Esophagus muscularis mucosa (tissue), 4 donors: ENCODE measurements at places on chromosomes 6 and 20. TPM values are rescaled to one million over a fixed set of nuclear protein-coding genes. Genes with fewer than 3 reads are reported as not detected.

The SPATA2 gene
- 4.0 TPM for total RNA-seq

DNA sequence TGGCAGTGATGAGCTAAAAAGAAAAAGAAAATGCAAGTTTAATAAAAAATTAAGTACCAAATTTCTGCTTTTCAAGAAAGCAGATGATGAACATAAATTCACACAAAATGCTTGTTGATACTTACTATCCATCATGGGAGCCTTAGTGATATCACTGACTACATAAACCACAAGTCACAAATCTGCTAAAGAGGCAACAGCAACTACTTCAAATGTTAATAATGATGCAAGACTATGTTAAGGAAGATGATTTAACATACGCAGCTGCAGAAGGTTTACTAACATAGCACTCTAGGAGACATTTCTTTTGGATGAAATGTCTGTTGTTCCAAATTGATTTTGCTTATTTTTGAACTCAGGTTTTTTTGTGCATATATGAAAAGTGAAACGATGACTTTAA, 18.6 kb downstream of the FYN start:
- H3K27ac ChIP-seq, result no peak overlapping the region
- peaks cover 54% of the 10 kb centered on the region for H3K4me1 ChIP-seq
- no peak overlapping the region for H3K4me3 ChIP-seq

- no peak for DNase-seq
- H3K4me3 ChIP-seq, result no peak overlapping the region
- H3K36me3 ChIP-seq, result no peaks in the 10 kb centered on the region
- H3K4me1 ChIP-seq, result no peaks in the 10 kb centered on the region
These were observed 177.3 kb downstream of the CARMIL1 start for GRCh38 chr6:25456249-25457040.

DNA sequence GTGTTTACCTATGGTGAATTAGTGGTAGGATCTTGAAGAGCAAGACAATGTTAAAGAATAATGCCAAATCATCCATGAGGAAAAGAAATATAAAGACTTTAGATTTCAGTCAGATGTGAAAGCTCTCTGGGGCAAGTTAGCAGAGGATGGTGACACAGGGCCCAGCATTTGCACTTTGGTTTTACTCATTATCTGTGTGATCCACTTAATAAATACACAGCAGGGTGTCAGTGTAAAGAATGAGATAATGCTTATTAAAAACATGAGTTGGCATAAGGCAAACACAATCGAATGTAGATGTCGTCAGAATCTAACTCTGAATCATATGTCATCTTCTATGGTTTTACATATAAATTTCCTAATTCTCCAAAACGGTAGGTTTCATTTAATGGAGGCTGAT, 130.4 kb upstream of the PREP start:
- H3K4me3 ChIP-seq, result no peak overlapping the region
- H3K36me3 ChIP-seq, result no peaks in the 10 kb centered on the region
- H3K27me3 ChIP-seq, result no peaks in the 10 kb centered on the region
- H3K4me1 ChIP-seq, result peaks cover 6% of the 10 kb centered on the region
- DNase-seq, result no peak
- H3K27ac ChIP-seq, result no peak overlapping the region

- H3K4me1 ChIP-seq, result no peaks in the 10 kb centered on the region
- no peak overlapping the region for H3K27ac ChIP-seq
- H3K36me3 ChIP-seq, result no peaks in the 10 kb centered on the region
These were observed 35.1 kb upstream of the ANKEF1 start for GRCh38 chr20:9999645-10000044.

GRCh38 chr6:169008641-169009257, 244.9 kb downstream of the THBS2 start:
- no peaks in the 10 kb centered on the region for H3K4me1 ChIP-seq
- no peak overlapping the region for H3K4me3 ChIP-seq
- H3K36me3 ChIP-seq, result no peaks in the 10 kb centered on the region
- no peak overlapping the region for H3K27ac ChIP-seq
- peak; percentile 42 for DNase-seq
- no peaks in the 10 kb centered on the region for H3K27me3 ChIP-seq
